ENCODE measurements at places on chromosomes 12 and 14.
A peak's percentile ranks its signal among the peaks of the same experiment; 100 is the strongest.

- DNase-seq, result no peak
Measured at GRCh38 chr12:116122628-116123027, 154.9 kb downstream of the MED13L start.

GRCh38 chr14:51548187-51548586 is 103.5 kb upstream of the FRMD6 start:
- DNase-seq, result no peak

DNA sequence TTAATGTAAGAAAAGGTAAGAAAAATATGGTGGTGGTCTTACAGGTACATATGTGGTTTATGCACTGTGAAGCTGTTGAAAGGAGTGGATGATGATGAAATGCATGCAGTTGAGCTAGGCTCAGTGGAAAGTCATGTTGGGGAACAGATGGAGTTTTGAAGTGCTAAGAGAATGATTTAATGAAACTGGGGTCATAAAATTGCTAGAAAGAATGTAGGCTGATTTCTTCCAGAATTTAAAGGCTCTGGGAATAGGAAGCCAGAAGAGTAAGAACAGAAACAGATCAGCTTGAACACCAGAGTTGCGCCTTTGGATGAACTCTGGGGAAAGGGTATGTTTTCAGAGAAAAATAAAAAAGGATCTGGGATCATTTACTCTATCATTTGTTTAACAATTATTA is 146.5 kb downstream of the MON2 start:
- DNase-seq, result no peak

GRCh38 chr12:109597795-109598427 is 24.3 kb downstream of the MVK start:
- peak; percentile 14 for DNase-seq

GRCh38 chr14:55600784-55601561 is 21.0 kb downstream of the KTN1 start:
- no peak for DNase-seq

GRCh38 chr14:65079768-65080167 is 22.5 kb downstream of the MAX start:
- no peak for DNase-seq

DNA sequence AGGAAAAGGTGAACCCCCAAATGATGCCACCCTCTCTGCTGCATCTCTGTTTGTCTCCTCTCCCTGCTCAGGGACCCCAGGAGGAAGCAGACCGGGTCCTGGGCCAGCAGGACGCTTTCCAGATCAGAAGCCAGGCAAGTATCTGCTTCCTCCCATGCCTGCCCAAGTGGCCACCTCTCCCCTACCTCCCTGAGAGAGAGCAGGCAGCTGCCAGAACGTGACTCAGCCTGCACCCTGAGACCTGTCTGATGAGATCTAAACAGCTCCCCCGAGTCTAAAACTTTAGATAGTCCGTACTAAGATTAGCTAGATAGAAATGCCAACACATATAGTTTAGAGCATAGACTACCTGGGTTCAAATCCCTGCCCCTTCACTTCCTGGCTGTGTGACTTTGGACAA is 31.2 kb upstream of the OAS1 start:
- DNase-seq, result no peak

DNA sequence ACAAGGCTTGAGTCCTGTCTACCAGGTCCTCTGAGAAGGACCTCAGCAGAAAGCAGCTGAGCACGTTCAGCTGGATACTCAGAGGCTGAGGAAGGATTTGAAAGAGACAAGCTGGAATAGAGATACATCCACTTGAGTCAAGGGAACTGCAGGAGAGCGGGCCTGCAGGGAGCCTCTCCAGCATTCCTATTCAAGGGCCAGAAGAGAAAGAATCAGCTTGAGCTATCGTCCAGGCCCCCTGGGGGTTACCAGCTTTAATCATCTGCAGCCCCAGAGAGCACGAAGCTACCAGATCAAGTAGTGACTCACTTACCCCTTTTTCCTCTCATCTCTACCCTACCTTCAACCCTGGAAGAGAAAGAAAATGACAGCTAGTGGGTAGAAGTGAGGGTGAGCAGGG is 80.9 kb downstream of the NDUFA12 start:
- no peak for DNase-seq

- no peak for DNase-seq
Measured at GRCh38 chr14:47167402-47167801, 508.0 kb downstream of the MDGA2 start.

GRCh38 chr14:105448706-105449111 is 25.9 kb upstream of the CRIP2 start:
- DNase-seq, result peak; percentile 35

DNA sequence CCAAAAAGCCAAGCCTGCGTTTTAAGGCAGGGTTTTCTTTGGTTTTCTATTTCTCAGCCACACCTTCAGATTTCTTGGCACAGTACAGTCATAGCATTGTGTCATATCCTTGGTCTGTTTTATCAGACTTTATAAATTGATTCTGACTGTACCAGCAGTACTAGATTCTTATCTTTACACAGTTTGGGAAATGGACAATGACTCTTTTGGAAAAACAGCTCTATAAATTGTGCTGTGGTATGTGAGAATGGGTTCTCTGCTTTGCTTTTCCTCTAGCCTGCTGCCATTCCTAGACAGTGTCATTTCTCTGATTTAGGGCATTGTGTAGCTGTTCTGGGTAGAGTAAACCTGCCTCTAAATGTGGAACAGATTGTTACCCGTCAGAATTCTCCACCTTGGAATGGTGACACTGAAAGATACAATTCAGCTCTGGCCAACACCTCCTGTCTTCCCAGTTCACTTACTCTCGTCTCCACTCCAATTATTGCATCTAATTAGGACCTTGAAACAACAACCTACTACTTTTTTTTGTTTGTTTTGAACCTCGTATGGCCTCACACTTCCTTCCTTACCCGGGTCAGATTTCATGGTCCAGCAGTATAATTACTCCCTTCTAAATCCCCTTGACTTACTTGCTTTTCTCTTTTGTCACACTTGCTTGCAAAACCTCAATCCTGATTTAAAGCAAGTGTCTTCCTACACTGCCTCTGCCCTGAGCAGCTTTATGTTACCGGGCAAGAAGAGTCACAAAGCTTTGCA is 226.3 kb downstream of the ERC1 start:
- no peak for DNase-seq

GRCh38 chr14:79011091-79011919 is 841.1 kb downstream of the NRXN3 start:
- no peak for DNase-seq

DNA sequence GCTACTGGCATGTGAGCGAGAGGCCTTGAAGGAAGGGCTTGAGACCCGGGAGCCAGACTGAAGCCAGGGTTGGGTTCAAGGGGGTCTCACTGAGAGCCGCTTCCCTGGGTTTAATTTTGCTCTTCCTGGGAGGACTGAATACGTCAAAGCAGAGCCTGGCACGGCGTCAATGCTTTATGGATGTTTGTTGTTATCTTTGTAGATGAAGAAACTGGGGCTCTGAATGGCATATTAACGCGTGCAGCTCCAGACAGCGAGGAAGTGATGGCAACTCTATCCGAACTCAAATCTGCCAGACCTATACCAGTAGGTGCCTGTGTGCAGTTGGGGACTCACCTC is 152.8 kb upstream of the PARP11 start:
- no peak for DNase-seq

DNA sequence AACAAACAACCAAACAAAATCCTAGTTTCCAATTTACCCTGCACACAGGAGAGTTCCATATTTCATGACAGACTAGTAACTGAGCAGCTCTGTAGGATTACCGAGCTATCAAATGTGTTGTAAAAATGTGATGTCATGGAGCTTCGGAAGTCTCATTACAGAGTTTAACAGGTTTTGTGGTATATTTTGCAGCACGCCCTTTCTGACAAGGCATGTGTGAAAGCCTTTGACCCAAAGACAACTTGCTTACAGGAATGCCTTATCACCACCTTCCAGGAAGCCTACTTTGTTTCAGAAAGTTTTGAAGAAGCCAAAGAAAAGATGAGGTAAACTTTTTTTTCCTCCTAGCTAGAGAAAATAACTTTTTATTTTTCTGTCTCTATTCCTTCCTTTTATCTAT is 92.4 kb downstream of the TPH2 start:
- no peak for DNase-seq

DNA sequence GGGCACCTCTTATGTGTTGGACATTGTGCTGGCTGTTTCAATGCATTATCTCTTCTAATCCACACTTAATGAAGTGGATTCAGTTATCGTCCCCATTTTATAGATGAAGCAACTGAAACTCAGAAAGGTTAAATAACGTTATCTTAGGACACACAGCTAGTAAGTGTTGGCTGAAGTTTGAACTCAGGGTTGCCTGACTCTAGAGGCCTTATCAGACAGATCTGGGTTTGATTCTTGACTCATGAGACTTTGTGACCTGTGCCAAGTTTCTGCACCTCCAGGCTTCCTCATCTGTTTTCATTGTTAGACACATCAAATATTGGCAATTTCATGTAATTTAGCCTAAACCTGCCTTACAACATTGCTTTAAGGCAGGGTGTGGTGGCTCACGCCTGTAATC is 18.2 kb upstream of the IRF2BPL start:
- no peak for DNase-seq

DNA sequence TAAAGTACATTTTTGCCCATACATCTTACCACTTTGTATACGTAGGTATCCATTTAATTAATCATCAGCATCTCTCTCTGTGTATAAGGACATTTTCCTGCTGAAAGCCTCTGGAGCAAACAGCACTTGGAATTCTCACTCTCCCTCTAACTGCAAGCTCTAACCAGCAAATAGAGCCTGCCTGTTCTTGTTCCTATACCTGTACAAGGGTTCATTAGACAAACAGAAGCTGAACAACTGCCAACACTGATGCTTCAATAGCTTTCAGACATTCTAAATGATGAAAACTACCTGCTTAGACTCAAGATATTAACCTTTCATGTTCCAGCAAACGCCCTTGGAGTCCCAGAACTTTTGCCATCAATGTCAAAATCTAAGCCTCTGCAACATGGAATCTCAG is 98.0 kb downstream of the KCNH5 start:
- DNase-seq, result no peak

DNA sequence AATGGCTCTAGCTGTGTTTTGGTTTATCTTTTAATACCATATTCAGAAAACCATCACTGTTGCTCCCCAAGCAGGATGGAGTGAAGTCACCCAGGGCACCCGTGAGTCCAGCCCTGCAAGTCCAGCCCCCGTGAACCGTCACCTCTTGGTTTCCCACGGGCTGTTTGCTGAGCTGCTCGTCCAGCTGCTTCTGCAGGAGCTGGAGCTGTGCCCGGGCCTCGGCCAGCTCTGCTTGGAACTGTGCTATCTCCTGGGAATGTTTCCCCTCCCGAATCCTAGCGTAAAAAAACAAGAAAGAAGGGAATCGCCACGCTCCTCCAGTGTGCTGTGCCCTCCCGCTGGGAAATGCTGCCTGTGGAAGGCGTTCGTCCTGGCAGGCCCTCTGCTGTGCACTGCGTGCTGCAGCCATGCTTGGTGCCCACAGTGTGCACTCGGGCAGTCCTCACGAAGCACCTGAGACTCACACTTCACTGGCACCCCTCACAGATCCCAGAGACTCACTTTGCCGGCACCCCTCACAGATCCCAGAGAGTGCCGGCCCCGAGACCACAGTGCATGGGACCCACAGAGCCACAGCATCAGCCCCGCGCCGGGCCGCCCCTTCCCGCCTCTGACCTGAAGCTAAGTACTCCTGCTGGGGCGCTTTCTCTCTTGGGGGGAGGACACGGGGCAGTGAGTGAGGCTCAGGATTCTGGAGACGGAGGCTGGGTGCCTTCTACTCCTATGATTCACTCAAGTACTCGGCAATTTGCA is 15.4 kb upstream of the ANKLE2 start:
- no peak for DNase-seq

- no peak for DNase-seq
Measured at GRCh38 chr12:16531621-16532020, 74.3 kb downstream of the LMO3 start.

GRCh38 chr12:52455821-52456220 is 3.9 kb upstream of the KRT6B start:
- DNase-seq, result no peak

GRCh38 chr12:68261896-68262295 is 8.5 kb upstream of the IL22 start:
- DNase-seq, result no peak

DNA sequence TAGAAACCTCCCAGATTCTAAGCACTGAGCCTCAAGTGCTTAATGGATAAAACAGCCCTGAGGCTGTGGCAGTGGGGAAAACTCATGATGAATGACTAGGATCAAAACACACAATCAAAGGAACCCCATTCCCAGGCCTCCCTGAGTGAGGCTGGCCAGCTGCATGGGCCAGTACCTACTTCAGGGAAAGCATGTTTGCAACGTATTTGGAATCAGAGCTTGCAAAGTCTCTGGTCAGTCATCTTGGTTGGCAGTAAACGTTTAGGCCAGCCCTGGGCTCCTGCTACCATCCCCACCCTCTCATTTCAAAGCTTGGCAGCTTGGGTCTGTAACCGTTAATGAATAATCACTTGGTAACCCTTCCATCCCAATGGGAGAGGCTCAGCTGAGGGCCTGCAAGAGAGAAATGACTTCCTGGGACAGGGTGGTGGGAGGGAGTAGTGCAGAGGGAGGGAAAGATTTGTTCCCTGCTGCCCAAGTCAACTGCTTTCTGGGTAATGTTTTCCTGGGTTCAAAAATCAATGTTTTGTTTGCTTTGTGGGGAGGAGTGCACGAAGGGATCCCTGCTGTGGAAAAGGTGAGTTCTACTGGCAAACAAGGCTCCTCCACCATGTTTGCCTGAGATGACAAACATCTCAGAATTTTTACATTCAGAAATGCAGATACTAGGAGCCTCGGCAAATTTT is 2.0 kb upstream of the RNASE8 start:
- DNase-seq, result no peak

GRCh38 chr14:73312687-73313086 is 75.4 kb downstream of the PAPLN start:
- no peak for DNase-seq

DNA sequence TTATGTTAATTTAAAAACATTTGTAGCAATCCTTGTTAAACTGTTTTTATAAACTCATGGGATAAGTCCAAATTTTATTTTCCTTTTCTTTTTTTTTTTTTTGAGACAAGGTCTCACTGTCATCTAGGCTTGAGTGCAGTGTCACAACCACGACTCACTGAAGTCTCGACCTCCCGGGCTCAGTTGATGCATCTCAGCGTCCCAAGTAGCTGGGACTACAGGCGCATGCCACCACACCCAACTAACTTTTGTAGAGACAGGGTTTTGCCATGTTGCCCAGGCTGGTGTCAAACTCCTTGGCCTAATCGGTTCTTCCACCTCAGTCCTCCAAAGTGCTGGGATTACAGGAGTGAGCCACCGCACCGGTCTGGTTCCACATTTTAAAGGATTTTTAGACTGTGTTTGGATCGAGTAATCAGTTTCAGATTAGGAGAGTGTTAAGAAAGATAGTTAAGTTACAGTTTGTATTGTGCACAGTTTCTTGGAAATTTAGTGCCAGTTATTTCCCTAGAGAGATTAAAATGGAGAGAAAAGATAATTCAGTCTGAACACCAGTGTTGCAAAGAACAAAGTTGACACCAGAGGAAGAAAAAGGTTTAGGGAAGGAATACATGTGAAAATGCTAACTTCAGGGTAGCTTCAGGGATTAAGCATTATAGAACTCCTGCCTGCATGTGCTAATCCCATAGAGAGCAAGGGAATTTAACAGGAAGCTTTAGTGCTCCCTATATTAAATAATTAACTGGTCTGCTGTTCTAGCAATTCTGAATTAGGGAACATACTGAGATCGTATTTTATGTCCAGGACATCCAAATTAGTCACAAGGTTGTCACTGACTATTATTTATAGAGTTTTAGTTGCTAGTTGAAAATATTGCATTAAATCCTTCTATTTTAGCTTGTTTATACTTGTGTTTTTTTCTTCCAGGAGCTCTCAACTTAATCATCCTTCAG is 10.1 kb downstream of the RAP1B start:
- DNase-seq, result no peak
